Activated T-helper 1 cell treated with anti-CD3 and anti-CD28 coated beads, Interleukin-2, amount 50 U/mL, for 16 hours (primary cell): ENCODE measurements at places on chromosomes 16 and 17.

GRCh38 chr17:40326014-40326831, 17.2 kb downstream of the RARA start:
- DNase-seq: no peak

GRCh38 chr16:65032387-65032786, 89.5 kb downstream of the CDH11 start:
- DNase-seq: no peak

GRCh38 chr17:44345454-44346026, 438 bp downstream of the GRN start:
- no peak for DNase-seq

DNA sequence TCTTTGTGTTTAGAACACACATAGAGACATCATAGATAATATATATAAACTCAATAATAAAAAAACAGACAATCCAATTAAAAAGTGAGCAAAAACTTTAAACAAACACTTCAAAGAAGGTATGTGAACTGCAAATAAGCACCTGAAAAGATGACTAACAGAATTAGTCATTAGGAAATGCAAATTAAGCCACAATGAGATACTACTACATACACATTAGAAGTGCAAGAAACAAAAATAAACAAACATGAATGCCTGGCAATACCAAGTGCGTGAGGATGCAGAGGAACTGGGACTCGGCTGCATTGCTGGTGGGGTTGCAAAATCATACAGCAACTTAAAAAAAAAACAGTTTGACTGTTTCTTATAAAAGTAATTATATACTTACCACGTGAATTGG, 799.0 kb downstream of the KCNJ2 start:
- no peak for DNase-seq

DNA sequence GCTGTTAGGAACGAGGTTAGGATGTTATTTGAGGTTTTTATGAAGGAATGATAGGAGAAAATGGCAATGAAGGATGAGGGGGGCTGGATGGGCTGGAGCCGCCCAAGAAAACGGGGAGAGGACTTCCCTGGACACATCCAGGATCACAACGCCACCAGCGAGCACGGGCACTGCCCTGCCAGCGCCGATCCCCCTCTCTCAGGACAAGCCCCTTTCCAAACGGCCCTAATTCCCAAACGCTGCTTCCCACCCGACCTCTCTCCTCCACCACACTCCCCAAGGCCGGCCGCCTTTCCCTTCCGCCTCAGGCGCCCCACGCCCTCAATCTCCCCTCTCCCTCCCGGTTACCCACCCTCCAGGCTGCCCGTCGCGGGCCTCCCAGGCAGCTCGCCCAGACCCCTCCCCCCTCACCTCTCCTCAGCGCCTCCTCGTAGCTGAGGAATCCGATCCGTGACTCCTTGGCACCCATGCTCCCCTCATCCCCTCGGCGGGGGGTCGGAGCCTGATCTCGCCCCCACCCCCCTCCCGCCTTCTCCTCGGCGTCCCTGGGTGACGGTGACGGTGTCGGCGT, 377 bp downstream of the USP32 start:
- DNase-seq: no peak

GRCh38 chr16:5549802-5550201, 452.2 kb upstream of the EEF2KMT start:
- DNase-seq: no peak

- no peak for DNase-seq
Measured at GRCh38 chr16:48555597-48556242, 54.3 kb downstream of the N4BP1 start.

GRCh38 chr17:82866590-82867191, 26.9 kb upstream of the ZNF750 start:
- DNase-seq: no peak

DNA sequence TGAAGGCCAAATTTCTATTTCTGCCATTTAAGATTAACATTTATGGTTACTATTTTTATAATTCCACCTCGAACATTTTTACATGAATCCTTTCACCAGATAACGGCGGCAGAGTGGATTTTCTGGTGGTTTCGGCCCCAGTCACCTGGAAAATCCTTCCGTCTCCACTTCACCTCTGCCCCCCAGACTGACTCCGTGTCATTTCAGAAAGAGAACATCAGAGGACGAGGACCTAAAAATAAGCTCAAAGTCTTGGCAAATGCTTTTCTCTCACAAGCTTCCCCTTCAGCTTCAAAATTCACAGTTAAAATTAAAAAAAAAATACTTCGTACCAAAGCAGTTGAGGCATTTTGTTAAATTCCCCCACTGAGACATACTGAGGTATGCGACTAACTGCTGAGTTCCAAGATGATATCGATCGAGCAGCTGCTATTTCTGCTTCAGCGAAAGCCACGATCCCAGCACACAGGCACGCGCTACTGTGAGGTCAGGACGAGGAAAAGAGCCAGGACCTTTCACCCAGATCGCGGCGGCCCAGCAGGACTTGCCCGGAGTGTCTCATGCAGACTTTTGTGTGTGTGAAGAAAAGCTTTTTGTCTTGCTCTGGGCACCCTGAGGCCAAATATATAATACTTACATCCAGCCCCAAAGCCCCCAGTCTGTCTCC, 36.8 kb downstream of the ASPA start:
- no peak for DNase-seq

DNA sequence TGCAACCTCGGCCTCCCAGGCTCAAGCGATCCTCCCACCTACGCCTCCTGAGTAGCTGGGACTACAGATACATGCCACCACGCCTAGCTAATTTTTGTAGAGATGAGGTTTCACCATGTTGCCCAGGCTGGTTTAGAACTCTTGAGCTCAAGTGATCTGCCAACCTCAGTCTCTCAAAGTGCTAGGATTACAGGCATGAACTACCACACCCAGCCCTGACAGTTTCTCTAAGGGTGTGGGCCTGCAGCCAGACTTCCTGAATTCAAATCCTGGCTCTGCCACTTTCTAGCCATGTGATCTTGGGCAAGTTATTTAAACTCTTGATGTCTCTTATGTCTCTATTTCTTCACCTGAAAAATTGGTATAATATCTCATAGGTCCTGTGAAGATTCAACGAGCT, 5.6 kb downstream of the CUEDC1 start:
- DNase-seq: no peak

- no peak for DNase-seq
Measured at GRCh38 chr17:81223762-81224130, 981 bp upstream of the CEP131 start.

DNA sequence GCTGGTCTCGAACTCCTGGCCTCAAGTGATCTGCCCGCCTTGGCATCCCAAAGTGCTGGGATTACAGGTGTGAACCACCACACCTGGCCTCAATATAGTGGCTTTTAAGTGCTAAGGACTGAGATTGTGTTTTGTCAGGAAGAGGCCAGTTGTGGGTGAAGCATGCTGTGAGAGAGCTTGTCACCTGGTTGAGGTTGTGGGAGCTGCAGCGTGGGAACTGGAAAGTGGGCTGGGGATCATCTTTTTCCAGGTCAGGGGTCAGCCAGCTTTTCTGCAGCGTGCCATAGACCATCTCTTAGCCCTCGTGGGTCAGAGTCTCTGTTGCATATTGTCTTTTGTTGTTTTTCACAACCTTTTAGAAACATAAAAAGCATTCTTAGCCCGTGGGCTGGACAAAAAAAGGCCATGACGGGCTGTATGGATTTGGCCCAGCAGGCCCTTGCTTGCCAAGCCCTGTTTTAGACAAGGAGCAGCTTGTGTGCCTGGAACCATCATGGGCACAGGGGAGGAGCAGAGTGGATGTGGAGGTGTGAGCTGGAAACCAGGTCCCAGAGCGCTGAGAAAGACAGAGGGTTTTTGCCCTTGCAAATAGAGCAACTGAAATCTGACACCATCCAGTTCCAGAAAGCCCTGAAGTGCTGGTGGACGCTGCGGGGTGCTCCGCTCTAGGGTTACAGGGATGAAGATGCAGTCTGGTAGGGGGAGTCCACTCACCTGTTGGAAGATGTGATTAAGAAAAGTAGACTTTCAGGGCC, 5.5 kb downstream of the BIRC5 start:
- DNase-seq: no peak

DNA sequence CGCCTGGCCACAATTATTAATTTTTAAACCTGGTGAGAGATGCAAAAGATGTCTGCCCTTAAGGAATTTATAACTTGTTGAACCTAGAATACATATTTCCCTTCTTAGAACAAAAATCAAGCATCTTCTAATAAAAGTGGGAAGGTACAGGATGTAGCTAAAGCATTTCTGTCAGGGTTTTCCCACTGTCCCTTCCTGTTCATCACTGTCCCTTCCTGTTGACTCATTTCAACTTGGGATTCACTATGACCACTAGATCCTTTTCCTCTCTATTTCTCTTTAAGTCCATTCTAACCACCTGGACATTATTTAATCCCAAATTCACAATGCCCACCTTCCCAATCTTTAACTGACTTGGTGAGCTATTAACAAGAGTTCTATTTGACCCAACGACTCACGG, 33.9 kb upstream of the CDRT4 start:
- DNase-seq: no peak

GRCh38 chr16:55488306-55488705, 9.3 kb downstream of the MMP2 start:
- no peak for DNase-seq

GRCh38 chr17:43151880-43152456, 19.0 kb upstream of the NBR1 start:
- no peak for DNase-seq

DNA sequence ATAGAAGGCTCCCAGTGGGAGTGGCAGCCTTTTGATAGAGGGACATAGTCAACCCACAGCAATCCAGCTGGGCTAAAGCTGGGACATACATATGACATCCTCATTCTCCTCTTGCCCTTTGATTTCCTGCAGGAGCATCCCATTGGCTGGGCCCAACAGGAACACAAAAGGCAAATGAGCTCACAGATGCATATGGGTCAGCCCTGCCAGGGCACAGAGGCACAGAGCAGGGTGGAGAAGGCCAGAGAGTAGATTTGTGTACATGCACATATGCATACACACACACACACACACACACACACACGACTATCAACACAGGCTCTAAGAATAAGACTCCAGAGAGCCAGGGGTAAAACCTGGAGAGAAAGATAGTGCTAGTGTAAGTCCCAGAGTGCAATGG, 58.6 kb downstream of the MMD start:
- no peak for DNase-seq

DNA sequence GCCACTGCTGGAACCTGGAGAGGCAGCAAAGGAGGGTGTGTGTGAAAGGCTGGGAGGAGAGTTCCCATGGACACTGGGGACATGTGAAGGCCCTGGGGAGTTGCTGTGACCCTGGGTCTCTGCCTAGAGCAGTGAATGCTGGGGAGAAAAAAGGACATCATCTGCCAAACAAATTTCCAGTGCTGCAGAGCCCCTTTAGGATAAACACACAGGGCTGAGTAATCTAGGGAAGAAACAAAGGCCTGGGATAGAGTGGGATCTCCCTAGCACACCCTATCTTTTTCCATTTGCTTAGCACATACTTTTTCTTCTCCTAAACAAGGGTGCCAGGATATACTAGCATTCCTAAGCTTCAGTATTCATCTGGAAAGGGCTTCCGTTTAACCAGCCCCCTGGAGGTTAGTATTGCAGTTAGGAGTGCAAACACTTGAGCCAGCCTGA, 3.3 kb upstream of the HIGD1B start:
- DNase-seq: no peak

DNA sequence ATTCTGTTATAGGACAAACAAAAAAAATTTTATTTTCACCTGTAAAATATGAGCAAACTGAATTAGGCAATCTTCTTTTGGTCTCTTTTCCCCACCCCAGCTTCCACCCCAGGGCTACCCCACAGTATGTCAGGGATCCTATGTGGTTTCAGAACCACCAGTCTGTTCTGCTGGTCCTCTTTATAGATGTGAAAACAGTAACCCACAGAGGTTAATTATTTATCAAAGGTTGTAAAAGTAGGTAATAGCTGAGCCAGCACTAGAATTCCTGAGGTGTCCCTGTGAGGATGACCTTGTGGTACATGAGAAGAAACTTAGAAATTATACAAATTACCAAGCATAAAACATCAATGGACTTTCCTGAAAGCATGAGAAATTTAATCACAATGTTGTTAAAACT, 428.7 kb downstream of the CNTNAP4 start:
- no peak for DNase-seq

GRCh38 chr17:249236-249993, 68.0 kb upstream of the DOC2B start:
- no peak for DNase-seq

DNA sequence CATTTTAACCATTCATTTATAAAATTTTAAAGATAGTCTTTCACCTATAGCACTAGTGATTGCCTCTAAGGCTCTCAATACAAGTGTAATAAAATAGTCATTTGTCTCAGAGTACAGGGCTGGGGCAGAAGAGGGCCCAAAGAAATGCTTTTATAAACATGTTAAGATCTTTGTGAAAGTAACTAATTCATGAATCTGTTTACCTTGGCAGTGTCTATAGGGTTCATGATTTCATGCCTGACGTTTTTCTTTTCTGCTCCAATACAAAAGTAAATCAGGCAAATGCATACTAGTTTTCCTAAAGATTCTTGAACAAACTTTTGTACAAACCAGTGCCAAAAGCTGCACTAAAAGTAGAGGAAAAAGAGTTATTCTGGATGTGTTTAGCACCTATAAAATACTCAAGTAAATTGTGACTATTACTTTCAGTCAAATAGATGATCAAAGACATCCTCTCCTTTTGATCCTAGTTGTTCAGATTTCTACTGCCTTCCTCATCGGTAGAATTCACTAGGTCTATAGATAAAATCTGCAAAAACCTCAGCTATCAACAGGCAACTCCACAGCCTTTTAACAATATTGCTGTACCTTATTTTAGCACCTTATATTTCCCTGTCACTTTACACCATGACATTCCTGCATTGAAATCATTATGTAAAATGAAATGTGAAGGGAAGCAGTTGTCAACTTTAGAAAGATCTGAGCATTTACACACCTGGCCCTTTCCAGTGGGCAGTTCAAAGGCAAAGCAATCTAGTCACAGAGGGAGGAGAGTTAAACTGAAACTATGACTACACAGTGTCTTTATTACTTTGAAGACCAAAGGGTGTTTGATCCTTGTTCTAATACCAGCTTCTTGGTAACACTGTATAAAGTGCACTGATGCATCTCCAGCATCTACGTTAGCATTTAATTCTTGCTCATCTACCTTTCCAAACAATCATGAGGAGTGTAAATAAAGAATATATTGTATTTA, 100.0 kb upstream of the MED13 start:
- no peak for DNase-seq

DNA sequence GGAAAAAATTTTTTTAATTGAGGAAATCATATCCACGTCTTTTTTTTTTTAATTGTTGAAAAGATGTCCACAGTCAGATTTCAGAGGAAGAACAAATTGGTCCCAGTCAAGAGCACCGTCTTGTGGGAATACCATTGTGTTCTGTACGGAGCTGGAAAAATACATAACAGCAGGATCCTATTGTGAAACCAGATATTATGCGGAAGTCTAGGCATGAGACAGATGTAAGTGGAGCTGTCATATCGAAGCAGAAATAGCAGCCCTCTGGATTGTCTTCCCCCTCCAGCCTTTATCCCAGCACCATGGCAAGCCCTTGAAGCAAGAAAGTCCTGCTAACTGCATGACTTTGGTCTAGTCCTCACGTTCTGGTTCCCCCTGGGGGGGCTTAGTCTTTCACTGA, 391.6 kb upstream of the ASIC2 start:
- no peak for DNase-seq
